ENCODE measurements at places on chromosomes 12 and 14. TPM values are rescaled to one million over a fixed set of nuclear protein-coding genes. Genes with fewer than 3 reads are reported as not detected.

Gene KRT6C
- total RNA-seq, result not detected

Gene IPO8
- 40.1 TPM for total RNA-seq

- no peak for DNase-seq
These were observed 391.1 kb downstream of the IPO8 start for GRCh38 chr12:30304528-30304927.

GRCh38 chr12:47388712-47389111 is 309.0 kb upstream of the AMIGO2 start:
- no peak for DNase-seq

DNA sequence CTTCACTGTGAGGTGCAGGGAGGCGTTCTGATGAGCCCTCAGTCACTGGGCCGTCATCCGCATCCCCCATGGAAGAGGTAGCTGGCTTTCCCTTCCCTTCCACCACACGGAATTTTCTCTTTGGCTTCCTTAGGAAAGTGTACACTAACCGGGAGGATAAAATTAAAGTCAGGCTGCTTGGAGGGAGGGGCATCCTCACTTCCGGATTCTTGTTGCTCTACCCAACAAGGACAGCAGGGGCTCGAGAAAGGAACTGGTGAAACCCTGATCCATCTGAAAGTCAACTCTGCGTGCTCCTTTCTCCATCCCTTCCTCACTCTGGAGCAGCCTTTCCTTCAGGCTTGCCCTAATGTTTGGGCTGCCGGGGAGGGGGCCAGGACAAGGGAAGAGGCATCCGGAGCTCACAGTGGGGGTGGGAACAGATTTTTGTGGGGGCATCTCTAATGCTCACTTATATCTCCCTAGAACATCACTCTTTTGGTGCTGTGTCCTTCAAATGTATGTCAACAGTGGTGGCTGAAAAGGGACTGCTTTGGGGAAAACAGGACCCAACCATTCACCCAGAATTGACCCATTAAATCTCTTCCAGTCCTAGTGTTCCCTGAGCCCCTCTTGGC is 101.4 kb upstream of the FKBP4 start:
- DNase-seq, result no peak
